Myocyte (in vitro differentiated cells): ENCODE measurements at places on chromosomes 11 and 22.

DNA sequence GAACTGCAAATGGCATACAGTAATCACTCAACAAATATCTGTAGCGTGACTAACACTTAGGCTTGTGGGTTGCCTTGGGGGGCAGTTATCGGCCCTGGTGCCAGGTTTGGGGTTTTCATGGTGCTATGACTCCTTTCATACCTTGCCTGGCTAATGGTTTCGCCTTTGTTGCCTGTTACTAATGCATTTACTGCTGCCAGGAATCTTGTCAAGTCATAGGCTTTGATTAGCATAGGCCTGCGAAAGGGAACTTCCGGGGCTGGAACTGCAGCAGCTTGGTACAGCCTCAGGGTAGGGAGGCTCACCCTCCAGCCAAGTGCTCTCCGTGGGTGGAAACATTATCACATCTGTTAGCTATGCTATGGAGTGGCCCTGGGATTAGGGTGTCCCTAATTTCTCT lies 13.2 kb downstream of the SLC25A18 start:
- DNase-seq = peak; percentile 59

DNA sequence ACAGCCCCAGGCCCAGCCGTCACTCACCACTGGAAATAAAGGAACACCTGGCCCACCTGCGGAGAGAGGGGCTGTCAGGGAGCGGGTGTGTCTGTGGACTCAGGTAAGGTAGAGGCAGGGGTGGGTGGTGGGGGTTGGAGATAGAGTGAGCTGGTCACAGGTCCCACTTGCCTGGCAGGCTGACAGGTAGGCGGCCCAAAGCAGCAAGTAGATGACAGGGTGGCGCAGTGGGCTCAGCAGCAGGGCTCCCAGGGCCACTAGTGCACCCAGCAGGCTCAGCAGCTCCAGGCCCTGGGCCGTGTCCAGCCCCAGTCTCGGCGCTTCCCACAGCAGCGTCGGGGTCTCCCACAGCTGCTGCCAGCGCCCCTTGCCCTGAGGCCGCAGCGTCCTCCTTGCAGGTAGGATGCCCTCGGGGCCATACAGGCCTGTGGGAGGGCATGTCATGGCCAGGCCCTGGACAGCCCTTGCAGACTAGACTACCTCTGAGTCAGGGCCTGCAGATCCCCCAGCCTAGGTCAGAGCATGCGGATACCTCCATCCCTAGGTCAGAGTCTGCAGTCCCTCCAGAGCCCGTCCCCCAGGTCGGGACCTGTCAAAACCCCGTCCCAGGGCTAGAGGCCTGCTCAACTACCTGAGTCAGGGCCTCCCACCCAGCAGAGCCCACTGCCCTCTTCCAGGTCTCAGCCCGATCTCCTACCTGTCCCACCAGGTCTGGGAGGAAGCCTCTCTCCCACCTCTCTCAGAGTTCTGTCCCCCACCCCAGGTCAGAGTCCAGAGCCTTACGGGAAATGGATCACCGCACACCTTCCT lies 686 bp downstream of the LMF2 start:
- DNase-seq = no peak

DNA sequence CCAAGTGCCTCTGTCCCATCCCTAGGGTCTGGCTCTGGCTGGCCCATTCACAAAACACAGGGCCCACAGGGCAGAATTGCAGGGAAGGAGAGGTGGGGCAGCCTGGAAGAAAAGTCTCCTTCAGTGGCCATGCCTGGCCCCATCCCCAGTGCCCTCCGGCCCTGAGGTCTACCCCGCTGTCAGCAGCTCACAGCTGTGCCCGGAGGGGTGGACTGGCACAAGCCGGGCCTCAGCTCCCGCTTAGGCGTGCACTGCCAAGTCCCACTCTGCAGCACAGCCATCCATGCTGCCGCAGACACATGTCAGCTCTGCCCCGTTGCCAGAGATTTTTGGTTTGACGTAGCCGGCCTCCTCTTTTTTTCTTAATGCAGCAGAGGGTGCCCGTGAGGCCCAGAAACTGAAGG lies 3.9 kb upstream of the SCN2B start:
- peak; percentile 60 for DNase-seq

- DNase-seq = no peak
Observed at GRCh38 chr11:33930317-33931021, 38.6 kb upstream of the LMO2 start.

- DNase-seq = no peak
Observed at GRCh38 chr22:19195796-19196731, 17.5 kb upstream of the SLC25A1 start.

GRCh38 chr11:124791626-124792341 lies 8.4 kb downstream of the MSANTD2 start:
- no peak for DNase-seq

GRCh38 chr11:119473226-119473625 lies 50.3 kb upstream of the THY1 start:
- DNase-seq = no peak

DNA sequence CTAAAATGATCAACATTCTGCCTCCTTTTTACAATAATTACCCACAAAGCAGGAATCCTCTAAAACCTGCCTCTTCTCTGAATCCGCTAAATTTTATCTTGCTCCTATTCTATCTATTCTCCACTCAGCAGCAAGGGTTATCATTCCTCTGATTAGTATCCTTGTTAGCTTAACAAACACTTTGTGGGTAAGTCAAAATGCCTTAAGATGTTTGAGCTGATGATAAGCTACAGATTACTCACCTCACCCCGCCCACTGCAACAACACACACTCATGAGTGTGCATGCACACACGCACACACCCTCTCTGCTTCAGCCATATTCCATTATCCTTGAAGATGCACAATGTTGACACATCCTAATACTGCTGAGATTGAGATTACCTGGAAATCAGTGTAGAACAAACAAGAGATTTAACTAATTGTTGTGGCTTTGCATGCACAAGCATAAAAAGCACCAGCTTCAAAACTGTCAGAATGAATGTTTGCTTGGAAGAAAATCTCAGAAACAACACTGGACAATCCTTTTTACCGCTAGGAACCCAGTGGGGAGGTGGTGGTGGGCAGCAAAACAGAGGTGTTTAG lies 130.9 kb downstream of the BBOX1 start:
- no peak for DNase-seq

- no peak for DNase-seq
Observed at GRCh38 chr11:36417154-36417553, 92.9 kb downstream of the TRAF6 start.

DNA sequence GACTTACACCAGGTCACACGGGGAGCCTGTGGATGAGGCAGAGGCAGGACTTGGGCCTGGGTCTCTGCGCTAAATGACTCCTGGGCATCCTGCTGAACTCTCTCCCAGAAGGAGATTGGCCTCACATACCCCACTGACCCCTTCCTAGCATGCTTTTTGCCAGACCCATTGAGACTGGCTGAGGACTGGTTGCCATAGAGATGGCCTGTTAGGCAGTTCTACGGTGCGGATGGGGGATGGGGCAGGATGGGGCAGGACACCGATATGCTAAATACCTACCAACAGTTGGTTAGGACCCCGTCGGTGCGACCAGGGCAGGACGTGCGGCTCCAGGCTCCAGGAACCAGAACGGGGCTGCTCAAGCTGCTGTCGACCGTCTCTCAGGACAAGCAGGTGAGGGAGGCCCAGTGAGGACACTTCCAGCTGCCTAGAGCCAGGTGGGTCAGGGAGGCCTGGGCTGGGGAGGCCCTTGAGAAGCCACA lies at the start of gene TSGA10IP:
TSGA10IP (plus strand) TSS at position 51 of the 482 bp plus-strand sequence; CDS start at position 247, 196 bp downstream.
- no peak for DNase-seq

DNA sequence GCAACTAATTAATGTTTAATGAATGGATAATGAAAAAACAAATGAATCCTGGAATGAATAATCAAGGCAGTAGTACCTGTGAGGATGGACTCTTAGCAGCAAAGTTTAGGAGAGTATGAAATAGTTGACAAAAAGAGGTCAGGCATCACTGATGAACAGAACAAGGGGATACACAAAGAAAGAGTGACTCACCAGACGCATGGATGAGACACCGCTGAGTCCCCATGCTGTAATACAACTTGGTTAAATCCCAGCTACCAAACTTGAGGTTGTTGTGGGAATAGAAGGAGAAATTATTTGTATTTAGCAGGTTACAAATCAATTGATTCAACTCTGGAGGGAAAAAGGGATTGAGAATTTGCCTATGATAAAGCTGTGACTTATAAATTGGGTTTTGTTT lies 976.9 kb upstream of the TENM4 start:
- no peak for DNase-seq

GRCh38 chr11:77244277-77245027 lies 57.0 kb downstream of the GDPD4 start:
- DNase-seq = peak; percentile 45

GRCh38 chr11:94762208-94762607 lies 5.9 kb upstream of the AMOTL1 start:
- peak; percentile 68 for DNase-seq

- DNase-seq = no peak
Observed at GRCh38 chr11:1913271-1914060, 6.0 kb upstream of the TNNT3 start.

DNA sequence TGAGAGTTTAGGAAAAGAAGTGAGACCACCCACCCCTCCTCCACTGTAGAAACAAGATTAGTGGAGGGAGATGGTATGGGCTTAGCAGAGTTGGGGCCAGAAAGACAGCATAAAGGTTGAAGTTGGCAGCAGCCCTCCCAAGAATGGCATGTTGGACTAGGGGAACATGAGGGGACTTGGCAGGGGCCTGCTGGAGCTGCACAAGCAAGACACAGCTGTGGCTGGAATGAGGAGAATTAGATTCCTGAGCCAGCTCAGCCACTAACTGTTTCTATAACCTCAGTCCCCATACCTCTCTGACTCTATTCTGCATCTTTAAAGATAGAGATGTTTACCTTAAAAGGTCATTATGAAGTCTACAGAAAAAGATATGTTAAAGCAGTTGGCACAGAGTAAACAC lies 13.2 kb downstream of the MAP6 start:
- peak; percentile 77 for DNase-seq

- DNase-seq = no peak
Observed at GRCh38 chr11:92458486-92458885, 233.9 kb downstream of the FAT3 start.

GRCh38 chr22:44179989-44180705 lies 578 bp upstream of the PARVG start:
- DNase-seq = peak; percentile 11

- no peak for DNase-seq
Observed at GRCh38 chr11:10542776-10543175, 1.8 kb upstream of the RNF141 start.

- no peak for DNase-seq
Observed at GRCh38 chr11:128901653-128902514, 10.7 kb downstream of the KCNJ5 start.

DNA sequence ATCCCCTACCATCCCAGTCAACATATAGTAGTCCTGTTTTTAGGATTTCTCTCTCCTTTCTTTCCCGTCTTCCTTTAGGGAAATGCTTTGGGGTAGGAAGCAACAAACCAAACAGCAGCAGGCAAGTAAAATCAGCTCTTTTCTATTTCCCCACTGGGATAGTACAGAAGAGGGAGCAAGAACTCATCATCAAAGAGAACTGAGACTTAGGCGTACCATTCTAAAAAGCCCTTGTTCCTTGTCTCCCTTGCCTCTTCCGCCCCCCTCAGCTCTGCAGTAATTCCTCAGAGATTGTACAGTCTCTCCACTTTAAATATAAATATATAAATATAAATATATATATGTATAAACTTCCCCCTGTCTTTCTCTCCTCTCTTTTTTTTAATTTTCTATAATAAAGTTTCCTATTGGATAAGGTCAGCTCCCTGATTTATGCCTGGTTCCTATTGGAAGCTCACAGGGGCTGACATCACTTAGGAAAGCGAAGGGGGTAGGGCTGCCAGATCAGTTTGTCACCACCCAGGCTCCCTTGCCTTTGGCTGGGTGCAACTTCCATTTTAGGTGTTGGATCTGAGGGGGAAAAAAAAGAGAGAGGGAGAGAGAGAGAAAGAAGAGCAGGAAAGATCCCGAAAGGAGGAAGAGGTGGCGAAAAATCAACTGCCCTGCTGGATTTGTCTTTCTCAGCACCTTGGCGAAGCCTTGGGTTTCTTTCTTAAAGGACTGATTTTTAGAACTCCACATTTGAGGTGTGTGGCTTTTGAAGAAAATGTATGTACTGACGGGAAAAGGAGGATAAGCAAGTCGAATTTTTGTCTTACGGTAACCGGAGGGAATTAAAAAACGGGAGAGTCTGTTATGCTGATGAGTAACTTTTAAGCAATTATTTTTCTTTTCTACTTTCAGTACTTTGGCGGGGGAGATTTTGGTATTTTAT lies at the start of gene CTNND1:
CTNND1 (plus strand) TSS at position 502 of the 934 bp plus-strand sequence. CDS start 29,677 bp downstream, outside the sequence.
- peak; percentile 98 for DNase-seq

DNA sequence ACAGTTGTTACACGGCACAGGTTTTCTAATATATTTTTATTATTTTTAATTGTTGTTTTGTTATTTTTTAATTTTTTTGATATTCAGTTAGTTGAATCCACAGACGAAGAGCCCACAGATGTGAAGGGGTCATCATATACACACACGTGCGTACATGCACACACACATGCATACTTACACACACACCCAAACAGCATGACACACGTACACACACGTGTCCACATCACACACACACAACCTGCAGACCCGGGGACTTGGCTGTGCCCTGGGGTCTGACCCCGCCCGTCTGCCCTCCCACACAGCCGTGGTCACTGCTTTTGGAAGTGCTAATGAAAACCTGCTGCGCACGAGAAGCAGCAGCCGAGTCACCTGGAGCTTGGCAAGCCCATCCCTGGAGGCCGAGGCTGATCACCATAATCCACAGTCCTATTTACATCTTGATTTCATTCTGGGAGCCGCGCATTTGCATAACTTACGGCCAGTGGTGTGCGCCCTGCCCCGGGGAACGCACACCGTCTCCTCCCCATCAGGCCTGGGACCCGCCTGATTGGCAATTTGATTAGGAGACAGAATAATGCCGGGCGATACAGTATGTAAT lies 110.3 kb downstream of the BRD1 start:
- no peak for DNase-seq

GRCh38 chr11:132983641-132983978 lies 548.7 kb downstream of the OPCML start:
- no peak for DNase-seq

GRCh38 chr11:125268611-125269010 lies 104.1 kb downstream of the PKNOX2 start:
- peak; percentile 54 for DNase-seq

DNA sequence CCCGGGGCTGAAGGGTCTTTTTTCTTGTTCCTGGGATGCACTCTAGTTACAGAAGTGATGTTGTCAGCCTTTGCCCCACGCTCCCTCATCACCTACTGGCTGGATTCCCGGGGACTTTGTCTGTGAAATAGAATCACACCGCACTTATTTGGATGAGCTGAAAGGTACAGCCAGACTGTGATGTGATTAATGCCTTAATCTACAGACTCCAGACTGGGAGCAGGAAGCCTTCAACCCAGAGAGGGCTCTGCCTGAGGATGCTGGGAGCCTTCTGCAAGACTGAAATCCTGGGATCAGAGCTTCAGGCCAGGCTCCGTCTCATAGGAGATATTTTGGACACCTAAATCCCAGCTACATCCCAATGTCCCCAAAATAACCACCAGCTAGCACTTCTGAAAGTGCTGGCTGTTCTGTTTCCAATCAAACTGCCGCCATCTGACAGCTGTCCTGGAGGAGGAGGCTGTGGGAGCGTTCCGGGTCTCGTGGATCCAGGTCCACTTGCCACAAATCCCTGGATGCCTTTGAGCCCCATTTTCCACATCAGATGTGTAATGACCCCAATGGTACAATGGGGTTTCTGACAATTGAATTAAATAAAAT lies 688.5 kb downstream of the TBC1D22A start:
- DNase-seq = peak; percentile 37
